ENCODE measurements at places on chromosomes 6 and 20.
A peak's percentile ranks its signal among the peaks of the same experiment; 100 is the strongest.

DNA sequence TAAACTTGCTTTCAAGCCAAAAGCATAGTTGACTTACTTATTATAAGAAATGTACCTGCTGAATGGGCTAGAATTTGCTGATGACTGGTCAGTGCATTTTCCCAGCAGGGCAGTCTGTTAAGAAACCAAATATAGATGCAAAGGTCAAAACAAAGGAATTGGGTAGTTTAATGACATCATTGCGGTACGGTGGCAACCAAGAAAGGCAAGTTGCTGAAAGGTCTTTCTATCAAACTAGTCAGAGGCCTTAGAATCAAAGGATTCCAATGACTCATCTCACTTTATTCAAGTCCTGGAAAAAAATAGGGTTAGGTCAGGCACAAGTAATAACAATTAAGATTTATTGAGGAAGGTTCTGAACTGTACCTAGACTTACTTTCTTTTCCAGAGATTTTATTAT is 76.4 kb downstream of the KIZ start:
- no peak for DNase-seq

DNA sequence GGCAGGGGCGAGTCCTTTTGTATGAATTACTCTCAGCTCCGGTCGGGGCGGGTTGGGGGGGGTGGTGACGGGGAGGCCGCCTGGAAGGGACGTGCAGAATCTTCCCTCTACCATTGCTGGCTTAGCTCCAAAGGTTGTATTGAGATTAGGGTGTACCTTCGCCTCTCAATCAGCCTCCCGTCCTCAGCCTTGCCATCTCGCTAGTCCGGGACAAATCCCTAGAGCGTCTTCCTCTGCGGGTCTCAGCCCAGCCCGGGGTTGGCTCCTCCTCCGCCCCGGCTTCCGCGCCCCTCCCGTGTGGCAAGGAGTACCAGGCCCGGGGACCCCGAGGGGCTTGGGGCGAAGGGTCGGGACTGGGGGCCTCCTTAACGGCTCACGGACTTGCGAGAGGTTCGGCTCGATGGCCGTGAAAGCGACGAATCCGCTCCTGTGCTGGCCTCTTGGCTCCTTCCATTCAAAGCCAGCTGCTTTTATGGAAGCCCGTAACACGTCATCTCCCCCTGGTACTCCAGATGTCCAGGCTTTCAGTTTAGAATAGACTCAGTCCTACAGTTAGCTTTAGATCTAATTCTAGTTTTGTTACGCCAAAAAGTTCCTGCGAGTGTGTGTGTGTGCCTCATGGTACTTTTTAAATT is 636 bp upstream of the EEF1A1 start:
- no peak for DNase-seq

DNA sequence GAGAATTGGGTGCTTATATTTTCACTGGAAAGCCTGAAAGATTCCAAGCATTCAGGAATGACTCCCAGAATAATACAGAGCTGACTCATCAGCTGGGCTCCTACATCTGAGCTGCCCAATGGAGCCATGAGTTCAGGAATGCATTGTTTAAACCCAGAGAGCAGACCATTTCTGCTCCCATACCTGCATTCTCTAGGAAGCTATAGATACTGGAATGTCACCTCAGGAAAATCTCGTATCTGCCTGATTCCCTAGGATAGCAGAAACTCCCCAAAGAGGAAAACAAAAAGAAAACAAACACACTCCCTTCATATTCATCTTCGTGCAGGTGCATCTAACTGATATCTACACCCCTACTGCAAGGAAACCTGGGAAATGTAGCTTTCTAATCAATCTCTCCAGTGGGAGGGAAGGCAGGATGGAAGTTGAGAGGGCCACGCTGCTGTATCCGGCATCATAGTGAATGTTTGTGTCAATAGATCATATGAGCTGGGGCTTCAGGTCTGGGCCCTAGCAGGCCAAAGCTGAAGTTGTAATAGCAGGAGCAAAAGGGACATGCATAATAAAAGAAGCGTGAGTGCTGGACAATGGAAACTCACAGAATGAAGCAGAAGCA is 8.2 kb upstream of the SLC2A12 start:
- no peak for DNase-seq

GRCh38 chr6:71486461-71486860 is 197.8 kb downstream of the OGFRL1 start:
- no peak for DNase-seq

- no peak for DNase-seq
Observed at GRCh38 chr6:136529710-136530109, 20.5 kb downstream of the MAP7 start.

- DNase-seq = peak; percentile 43
Observed at GRCh38 chr6:135525594-135525993, 28.1 kb upstream of the AHI1 start.

DNA sequence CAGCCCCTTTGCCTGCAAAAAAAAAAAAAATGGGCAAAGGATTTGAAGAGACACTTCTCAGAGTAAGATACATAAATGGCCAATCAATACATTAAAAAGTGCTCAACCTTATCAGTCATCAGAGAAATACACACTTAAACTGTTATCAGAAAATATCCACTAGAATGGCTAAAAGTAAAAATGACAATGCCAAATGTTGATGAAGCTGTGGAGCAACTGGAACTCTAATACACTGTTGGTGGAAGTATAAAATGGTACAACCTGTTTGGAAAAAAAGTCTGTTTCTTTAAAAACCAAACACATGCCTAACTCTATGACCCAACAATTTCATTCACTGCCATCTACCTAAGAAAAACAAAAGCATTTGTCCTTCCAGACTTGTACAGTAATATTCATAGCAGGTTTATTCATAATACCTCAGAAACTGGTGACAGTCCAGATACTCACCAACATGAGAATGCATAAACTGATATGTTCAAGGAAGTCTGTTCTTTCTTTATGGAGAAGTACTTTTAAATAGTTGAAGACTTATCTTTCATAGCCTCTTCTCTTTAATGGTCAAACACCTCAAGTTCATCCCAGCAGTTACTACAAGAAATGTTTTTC is 378.4 kb upstream of the RUNX2 start:
- DNase-seq = no peak

GRCh38 chr20:17665756-17666155 is 16.3 kb downstream of the RRBP1 start:
- DNase-seq = no peak

DNA sequence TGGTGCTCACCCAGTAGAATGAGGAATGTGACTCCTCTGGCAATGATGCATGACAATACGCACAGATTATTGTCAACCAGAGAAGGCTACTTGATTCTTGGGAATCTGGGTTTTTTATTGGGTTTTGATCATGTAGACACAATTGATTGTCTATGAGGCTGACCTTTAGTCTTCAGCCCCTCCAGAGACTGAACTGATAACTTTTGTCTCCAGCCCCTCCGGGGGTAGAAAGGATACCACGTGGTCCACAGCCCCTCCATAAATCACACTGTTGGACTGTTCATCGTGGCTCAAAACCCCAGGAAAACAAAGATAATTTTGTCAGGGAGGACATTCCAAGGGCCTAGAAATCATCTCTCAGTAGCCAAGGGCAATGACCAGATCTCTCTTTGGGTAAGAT is 57.5 kb upstream of the ADGRF5 start:
- DNase-seq = no peak

GRCh38 chr6:31577579-31577966 is 2.2 kb downstream of the TNF start:
- DNase-seq = no peak

GRCh38 chr20:41063442-41063841 is 34.8 kb downstream of the TOP1 start:
- DNase-seq = no peak

DNA sequence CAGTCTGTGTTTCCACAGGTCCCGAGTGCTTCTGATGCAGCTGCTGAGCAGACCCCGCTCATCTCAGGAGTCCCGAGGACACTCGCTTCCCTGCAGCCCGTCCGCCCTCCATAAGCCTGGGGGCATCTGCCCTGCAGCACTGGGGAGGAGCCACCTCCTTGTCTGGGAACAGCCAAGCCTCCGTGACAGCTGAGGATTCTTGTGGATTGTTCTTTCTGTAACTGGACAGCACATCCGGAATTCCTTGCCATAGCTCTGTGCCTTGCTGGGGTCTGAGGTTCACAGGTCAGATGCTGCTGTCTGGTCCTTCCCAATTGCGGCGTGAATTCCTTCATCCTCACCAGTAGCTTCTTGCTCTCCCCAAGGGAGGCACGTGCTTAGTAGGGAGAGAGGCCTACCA is 38.4 kb upstream of the FNDC1 start:
- DNase-seq = no peak

DNA sequence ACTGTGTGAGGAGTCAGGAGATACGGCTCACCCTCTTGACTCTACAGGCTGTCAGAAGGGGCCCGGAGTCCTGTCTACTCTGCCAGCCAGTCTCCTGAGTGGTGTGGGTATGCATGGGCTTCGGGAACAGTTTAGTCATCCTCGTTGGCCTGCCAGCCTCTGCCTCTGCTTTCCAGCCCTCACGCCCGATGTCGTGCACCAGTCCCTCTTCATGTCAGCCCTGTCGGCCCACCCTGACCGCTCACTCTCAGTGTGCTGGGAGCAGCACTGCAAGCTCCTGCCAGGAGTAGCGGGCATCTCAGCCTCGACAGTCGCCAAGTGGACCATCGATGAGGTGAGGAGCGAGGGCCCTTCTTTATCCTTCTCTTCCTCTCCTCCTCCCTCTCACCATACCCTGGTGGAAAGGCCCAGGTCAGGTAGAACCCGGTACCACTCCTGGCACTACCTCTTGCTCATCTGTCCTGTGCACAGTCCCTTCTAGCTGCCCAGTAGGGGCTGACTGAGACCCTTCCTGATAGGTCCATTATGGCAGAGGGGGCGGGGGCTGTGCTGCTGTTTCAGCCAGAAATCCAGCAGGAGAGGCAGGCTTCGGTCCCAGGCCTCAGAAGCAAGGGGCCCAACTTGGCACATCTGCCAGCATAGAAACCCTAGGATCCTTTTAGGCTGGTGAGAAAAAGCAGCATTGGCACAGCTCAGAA is 18.7 kb upstream of the SGK2 start:
- DNase-seq = no peak

GRCh38 chr6:104183816-104184435 is 675.8 kb downstream of the HACE1 start:
- no peak for DNase-seq

GRCh38 chr6:82138075-82138791 is 109.3 kb downstream of the IBTK start:
- DNase-seq = no peak
